ENCODE measurements at places on chromosomes 5 and 9. TPM values are rescaled to one million over a fixed set of nuclear protein-coding genes. Genes with fewer than 3 reads are reported as not detected.
A peak's percentile ranks its signal among the peaks of the same experiment; 100 is the strongest.

- H3K27me3 ChIP-seq: peaks cover 7% of the 10 kb centered on the region
- H3K27ac ChIP-seq: no peak overlapping the region
- no peak for DNase-seq
- H3K4me3 ChIP-seq: no peak overlapping the region
- no peaks in the 10 kb centered on the region for H3K4me1 ChIP-seq
- H3K36me3 ChIP-seq: no peaks in the 10 kb centered on the region
These were observed 93.6 kb upstream of the PITX1 start for GRCh38 chr5:135127439-135128240.

- peak; percentile 14 for DNase-seq
- peaks cover 2% of the 10 kb centered on the region for H3K36me3 ChIP-seq
- peaks cover 13% of the 10 kb centered on the region for H3K4me1 ChIP-seq
These were observed 40.8 kb downstream of the GRAMD2B start for GRCh38 chr5:126464016-126464415.

- no peaks in the 10 kb centered on the region for H3K36me3 ChIP-seq
- no peak overlapping the region for H3K27ac ChIP-seq
These were observed 122.8 kb upstream of the PUM3 start for GRCh38 chr9:2966565-2967300.

PCDHGC5 gene
- total RNA-seq: not detected

CTSV gene
- total RNA-seq: 0.79 TPM

FAM169A gene
- total RNA-seq: 3.1 TPM

All from activated CD4-positive, alpha-beta T cell treated with anti-CD3 and anti-CD28 coated beads, Interleukin-2, amount 10 ng/mL, durations not matched to agents 7 days and 5 days (primary cell).